ENCODE measurements at places on chromosomes 3 and 15.

DNA sequence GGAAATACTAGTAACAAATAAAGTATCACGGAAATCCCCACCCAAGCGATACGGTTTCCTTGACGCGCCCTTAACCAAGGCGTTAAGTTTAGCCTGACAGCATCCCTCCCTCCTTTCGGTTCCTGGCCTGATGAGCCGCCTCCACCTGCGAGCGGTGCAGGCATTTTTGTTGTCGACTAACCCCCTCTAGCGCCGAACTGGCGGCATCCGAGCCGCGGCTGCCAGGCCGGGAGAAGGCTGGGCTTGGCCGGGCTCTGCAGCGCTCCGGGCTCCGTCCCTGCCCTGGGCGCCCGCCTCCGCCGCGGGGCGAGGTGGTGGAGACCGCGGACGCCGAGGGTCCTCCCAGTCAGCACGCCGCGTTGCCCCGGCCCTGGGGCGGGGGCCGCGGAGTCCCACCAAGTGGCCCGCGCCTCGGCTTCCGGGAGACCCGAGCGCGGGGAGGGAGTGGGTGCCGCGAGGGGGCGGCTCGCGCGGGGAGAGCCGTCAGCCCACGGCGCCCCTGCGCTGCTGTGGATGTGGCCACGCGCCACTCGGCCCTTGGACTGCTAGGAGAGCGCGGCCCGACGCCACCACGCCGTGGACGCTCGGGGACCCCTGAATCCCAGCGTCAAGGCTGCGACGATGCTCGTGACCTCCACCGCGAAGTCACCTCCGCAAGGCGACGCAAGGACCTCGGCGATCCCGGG lies 1.1 kb upstream of the EPHA6 start:
- peak; percentile 59 for DNase-seq

GRCh38 chr3:70919661-70920060 lies 607.2 kb upstream of the MDFIC2 start:
- no peak for DNase-seq

- DNase-seq: no peak
Observed at GRCh38 chr15:70289191-70289955, 191.7 kb upstream of the TLE3 start.

DNA sequence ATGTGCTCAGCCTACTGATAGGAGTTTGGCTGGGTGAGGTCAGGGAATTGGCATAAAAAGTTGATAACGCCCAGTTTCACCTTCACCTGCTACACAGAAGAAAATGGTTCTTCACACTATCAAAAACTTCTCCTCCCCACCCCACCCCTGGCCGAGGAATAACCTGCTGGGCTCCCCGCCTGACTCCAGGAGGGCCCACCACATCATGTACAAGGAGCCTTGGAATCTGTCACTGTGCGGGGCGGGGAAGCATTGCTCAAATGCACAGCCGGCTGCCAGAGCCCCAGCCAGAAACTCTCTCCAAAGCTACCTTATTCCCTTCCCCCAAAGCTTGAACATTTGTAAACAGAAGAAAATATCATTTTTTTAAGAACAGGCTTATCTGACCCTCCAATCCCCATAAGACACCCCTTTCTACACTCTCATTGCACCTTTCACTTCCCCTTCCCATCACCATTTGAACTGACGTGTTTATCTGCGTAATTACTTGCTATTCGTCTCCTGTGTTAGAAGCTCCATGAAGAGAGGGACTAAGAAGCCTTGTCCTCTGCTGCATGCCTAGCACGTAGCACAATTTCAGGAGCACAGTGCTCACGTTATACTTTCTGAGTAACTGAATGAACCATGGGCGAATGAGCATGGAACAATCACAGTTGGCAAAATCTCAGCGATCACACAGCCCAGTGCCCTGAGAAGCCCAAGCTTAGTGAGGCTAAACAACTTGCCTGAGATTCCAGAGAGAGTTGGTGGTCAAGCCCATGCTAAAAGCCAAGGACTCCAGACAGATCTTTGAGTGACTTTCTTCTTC lies 82.9 kb downstream of the HES1 start:
- DNase-seq: no peak

- DNase-seq: no peak
Observed at GRCh38 chr15:82790321-82790720, 15.5 kb downstream of the FSD2 start.

DNA sequence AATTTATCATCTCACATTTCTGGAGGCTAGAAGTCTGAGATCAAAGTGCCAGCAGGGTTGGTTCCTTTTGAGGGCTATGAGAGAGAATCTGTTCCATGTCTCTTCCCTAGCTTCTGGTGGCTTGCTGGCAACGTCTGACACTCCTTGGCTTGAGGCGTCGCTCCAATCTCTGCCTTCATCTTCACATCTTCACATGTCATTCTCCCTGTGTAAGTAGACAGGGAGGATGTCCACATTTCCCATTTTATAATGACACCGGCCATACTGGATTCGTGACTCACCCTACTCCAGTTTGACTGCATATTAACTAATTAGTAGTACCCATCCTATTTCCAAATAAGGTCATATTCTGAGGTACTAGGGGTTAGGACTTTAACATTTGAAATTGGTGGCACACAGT lies 17.5 kb upstream of the ARHGAP31 start:
- DNase-seq: no peak

- no peak for DNase-seq
Observed at GRCh38 chr3:128453501-128454309, 13.0 kb downstream of the DNAJB8 start.

GRCh38 chr15:78397382-78397781 lies 40.6 kb upstream of the IREB2 start:
- no peak for DNase-seq

DNA sequence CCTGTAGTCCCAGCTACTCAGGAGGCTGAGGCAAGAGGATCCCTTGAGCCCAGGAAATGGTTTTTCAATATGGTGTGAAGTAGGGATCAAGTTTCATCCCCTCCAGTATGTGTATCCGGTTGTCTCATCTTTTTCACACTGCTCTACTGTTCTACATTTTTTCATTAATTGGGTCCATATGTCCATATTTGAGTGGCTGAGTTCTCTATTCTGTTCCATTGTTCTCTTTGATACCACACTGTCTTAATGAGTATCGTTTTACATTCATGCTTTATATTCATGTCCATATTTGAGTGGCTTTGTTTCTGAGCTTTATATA lies 81.6 kb upstream of the LRRFIP2 start:
- DNase-seq: no peak

- DNase-seq: no peak
Observed at GRCh38 chr3:23877329-23877980, 39.3 kb downstream of the NKIRAS1 start.

GRCh38 chr3:89057398-89057797 lies 50.0 kb upstream of the EPHA3 start:
- DNase-seq: no peak

GRCh38 chr15:42080186-42080918 lies 14.0 kb downstream of the PLA2G4D start:
- no peak for DNase-seq

GRCh38 chr3:62611541-62612240 lies 238.3 kb upstream of the FEZF2 start:
- DNase-seq: no peak

- DNase-seq: no peak
Observed at GRCh38 chr3:26984416-26985390, 362.1 kb downstream of the LRRC3B start.

DNA sequence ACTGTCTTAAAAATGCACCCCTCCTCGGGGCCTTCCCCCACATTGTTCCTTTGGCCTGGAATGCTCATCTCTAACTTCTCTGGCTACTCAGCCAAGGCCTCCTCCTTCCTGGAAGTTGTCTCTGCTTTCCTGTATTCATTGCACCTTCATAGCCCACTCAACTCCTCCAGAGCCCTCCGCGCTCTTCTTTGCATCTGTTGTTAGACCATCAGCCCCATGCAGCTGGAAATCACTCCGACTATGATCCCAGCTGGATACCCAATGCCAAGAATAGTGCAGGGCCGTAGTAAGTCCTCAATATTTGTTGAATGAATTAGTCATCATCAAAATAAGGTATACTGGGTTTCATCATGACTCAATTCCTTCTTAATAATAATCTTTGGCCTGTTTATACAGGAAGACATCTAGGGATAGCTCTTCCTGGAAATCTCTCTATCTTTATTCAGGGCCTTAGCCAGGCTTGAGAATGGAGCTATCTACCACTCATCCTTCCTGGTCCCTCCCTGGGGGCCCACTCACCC lies 112.7 kb downstream of the SYNPR start:
- no peak for DNase-seq

DNA sequence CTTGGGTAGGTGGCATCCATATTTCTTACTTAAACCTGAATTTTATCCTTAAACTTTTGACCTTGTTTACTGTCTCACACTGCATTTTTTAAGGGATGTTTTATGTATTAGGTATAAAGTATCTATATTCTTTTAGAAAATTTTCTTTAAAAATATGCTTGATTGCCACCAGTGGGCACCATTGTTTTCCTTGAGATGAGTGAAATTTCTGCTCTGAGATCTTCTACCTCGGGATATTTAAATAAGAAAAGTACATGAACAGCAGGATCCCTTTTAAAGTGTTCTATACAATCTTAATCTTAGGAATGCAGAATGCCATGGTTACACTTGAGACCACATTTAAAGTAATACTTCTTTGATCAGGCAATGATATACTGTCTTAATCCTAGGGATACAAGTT lies 108.7 kb downstream of the SLMAP start:
- DNase-seq: no peak

DNA sequence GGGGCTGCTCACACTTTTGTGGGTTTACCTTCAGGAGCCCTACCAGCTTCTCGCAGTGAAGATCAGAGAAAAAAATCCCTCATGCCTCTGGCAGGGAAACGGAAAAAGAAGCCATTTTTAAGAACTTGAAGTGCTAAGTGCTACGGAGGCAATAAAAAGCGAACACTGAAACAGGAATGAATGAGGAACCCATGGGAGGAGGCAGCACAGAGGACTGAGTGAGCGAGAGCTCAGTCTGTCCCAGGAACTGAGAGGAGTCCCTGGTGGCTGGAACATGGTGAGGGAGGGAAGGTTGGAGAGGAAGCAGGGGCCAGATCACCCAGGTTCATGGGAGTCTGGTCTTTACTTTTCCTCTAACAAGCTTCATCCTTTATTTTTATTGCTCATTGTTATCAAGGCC lies 228.1 kb upstream of the PROK2 start:
- no peak for DNase-seq

DNA sequence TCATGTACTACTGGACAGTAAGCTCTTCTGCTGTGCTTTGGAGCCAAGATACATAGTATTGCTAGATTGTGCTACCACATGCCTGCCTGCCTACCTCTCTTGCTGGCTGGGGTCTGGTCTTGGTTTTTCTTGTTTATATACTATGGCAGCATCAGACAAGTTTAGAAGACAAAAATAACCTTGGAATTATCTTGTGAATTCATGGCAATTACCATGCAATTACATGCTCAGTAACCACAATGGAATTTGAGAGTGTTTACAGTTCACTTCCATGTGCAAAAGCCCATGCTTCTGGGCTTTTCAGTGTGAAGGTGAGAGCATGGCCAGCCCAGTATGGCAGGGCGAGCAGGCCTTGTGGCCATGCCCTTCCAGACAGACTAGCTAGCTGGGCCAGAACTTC lies 48.0 kb upstream of the C15orf61 start:
- no peak for DNase-seq

DNA sequence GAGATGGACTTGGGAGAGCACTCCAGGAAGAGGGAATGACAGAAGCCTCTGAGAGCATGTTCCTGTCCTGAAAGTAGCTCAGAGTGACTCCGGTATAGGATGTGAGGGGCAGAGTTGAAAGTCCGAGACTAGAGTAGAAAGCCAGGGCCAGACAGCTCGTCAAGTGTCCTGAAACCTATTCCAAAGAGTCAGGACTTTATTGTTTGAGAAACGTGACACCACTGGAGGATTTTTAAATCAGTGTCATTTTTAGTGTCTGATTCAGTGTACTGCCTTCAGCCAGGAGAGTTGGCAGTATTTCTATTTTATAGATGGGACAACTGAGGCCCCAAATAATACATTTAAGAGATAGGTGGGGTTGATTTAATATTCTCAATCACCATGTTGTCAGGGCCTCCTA lies 1.6 kb upstream of the RBMS3 start:
- no peak for DNase-seq

GRCh38 chr3:170056710-170057454 lies 19.1 kb downstream of the GPR160 start:
- no peak for DNase-seq

- DNase-seq: no peak
Observed at GRCh38 chr15:61124195-61124594, 104.9 kb downstream of the RORA start.

- DNase-seq: no peak
Observed at GRCh38 chr15:64247906-64248541, 85.2 kb upstream of the PPIB start.

DNA sequence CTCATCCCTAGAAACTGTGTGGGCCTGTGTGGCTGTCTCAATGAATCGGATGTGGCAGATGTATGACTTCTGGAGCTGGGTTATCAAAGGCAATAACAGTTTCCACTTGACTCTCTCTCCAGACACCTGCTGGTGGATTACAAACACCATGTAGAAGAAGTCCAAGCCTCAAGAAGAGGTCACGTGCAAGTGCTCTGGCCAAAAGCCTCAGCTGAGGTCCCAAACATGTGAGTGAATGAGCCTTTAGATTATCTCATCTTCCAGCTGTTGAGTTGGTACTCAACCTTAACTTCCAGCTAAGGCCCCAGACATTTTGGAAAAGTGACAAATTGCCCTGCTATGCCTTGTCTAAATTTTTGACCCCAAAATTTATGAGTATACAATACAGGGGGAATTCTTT lies 42.7 kb upstream of the IL12A start:
- DNase-seq: no peak

GRCh38 chr15:52326756-52327155 lies 31.2 kb upstream of the MYO5C start:
- DNase-seq: no peak

GRCh38 chr3:126472277-126473006 lies 3.2 kb downstream of the ZXDC start:
- DNase-seq: peak; percentile 28

GRCh38 chr3:52311576-52312119 lies 4.5 kb upstream of the DNAH1 start:
- no peak for DNase-seq

DNA sequence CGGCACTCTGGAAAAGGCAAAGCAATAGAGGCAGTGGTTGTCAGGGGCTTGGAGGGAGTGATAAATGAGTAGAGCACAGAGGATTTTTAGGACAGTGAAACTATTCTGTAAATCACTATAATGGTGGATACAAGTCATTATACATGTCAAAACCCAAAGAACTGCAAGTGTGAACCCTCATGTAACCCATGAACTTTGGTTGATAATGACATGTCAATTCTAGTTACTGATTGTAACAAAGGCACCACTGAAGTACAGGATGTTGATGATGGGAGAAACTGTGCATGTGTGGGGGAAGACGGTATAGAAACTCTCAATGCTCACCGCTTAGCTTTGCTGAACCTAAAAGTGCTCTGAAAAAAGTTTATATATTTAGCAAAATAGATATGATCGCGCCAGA lies 36.0 kb downstream of the BTLA start:
- DNase-seq: no peak

Data from midbrain (tissue), 1 donor.